ENCODE measurements at places on chromosomes 6 and 20. TPM values are rescaled to one million over a fixed set of nuclear protein-coding genes. Genes with fewer than 3 reads are reported as not detected.

- DNase-seq = no peak
Observed at GRCh38 chr6:168585441-168585840, 144.5 kb downstream of the SMOC2 start.

DNA sequence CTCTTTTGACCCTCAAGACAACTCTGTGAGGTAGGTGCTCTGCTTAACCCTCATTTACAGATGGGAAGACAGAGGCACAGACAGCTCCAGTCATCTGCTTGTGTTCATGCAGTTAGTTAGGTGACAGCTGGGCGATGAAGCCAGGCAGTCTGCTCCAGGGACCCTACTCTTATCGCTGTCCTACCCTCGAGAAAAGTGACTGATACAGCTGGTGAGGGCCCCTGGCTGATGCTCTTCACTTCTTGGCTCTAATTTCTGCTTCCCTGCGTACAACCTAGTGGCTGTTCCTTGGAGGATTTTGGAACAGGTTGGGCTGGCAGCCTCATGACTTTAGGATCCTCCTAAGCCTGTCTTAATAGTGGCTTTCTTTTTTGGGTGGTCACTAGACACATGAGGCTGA lies 9.1 kb upstream of the TJAP1 start:
- DNase-seq = no peak

GRCh38 chr6:110414669-110415068 lies 706 bp downstream of the DDO start:
- DNase-seq = no peak

DNA sequence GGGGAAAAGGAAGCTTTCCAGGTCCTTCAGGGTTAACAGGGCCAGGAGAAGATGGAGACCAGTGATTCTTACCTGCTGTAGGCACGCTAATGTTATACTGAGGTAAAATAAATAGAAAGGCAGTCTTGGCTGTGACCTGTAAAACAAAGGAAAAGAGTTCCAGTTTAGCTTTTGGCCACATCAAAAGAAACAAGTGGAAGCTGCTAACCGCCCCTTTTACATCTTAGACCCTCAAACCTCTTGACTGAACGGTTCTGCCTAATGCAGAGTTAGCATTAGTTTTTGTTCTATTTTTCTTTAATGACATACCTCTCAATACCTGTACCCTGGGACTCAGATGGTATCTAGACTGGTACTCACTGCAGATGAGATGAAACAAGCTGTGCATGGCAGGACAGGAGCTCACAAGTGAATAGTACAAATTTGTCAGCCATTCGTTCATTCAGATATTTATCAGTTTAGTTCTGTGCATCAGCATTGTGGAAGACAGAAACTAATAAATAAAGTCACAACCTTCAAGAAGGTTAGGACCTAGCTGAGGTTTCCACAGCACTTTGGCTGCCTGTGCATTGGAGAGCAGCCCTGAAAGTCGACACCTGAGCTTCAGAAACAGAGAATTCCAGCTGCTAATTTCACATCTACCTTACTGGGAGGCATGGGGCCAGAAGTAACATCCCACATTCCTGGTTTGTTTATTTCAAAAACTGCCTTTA lies 41.0 kb downstream of the TRAM2 start:
- DNase-seq = no peak

DNA sequence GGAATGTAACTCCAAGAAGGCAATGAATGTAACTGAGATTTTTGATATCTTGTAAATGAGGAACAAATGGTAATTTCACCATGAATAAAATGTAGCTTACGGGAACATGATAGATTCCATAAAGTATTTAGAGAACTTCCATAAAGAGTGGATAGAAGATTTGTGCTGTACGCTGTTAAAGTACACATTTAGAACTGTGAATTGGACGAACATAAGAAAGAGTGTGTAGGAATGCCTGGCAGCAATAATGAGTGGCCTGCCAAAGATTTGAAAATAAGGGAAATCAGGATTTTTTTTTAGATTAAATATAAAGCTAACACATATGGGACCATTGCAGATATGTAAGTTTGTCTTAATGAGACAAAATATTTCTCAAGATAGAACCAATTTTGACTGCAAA lies 1153.3 kb upstream of the EYS start:
- DNase-seq = no peak

DNA sequence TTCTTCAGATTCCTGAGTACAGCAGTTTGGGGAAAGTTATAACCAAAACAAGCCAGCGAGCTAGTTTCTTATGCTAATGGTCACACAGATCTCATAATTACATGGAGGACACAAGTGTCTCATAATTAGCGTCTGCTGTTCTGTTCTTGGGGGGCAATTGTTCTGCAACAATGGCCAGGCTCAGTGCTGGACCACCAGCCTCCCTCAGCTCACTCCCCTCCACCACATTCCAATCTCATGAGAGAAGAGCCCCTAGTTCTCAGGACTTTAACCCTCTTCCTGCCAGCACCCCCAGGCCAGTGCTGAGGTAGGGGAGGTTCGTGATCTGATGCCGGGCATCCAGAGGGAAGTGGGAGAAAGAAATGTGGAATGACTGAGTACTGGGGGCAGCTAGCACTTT lies 20.2 kb upstream of the TOX2 start:
- no peak for DNase-seq

GRCh38 chr6:44837255-44837654 lies 449.7 kb downstream of the CDC5L start:
- no peak for DNase-seq

GRCh38 chr20:21826976-21827375 lies 121.5 kb downstream of the PAX1 start:
- DNase-seq = peak; percentile 34

- peak; percentile 76 for DNase-seq
Observed at GRCh38 chr6:22069306-22069800, 227.5 kb downstream of the PRL start.

UBE2C gene
- 60.5 TPM for polyA plus RNA-seq

MEP1A gene
- polyA plus RNA-seq = not detected

ID4 gene
- 133 TPM for polyA plus RNA-seq

XKR7 gene
- polyA plus RNA-seq = 0.58 TPM

EYA2 gene
- 0.81 TPM for polyA plus RNA-seq

WFDC10B gene
- not detected for polyA plus RNA-seq

EBF4 gene
- polyA plus RNA-seq = 36.8 TPM

FAM217A gene
- 2.1 TPM for polyA plus RNA-seq

SPEF1 gene
- 3.2 TPM for polyA plus RNA-seq

HLA-DPA1 gene
- 22.0 TPM for polyA plus RNA-seq

Measured in renal pelvis (tissue), 12 donors.